NCI-H510A (cell line): ENCODE measurements at places on chromosomes 7 and 10.

GRCh38 chr7:12256090-12256489 lies 45.0 kb downstream of the TMEM106B start:
- no peak for DNase-seq

- DNase-seq: no peak
These were observed 109.8 kb upstream of the PALS2 start for GRCh38 chr7:24463474-24463873.

DNA sequence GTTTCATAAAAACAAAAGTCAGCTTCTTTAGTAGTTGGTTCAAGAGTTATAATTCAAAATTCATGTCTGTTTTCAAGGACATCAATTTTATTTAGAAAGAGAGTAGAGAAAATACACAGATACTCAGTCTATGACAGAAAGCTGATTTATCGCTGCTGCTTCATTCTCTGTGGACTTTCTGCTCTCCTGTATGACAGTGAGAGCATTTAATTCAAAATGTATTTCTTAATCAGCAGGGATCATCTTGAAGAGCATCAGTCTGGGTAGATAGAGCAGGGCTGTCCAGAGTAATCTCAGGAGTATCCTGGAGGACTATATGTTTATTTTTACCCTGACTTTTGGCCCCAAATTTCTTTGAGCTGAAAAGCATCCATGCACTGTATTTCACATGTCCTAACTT lies 1676.7 kb downstream of the REEP3 start:
- no peak for DNase-seq

- peak; percentile 88 for DNase-seq
These were observed 11.4 kb downstream of the PWWP2B start for GRCh38 chr10:132408367-132408781.

- DNase-seq: no peak
These were observed 131.8 kb upstream of the CTTNBP2 start for GRCh38 chr7:118005026-118005425.

- no peak for DNase-seq
These were observed 123.1 kb downstream of the NRBF2 start for GRCh38 chr10:63256009-63256773.

- no peak for DNase-seq
These were observed 757 bp upstream of the NRCAM start for GRCh38 chr7:108456845-108457540.

DNA sequence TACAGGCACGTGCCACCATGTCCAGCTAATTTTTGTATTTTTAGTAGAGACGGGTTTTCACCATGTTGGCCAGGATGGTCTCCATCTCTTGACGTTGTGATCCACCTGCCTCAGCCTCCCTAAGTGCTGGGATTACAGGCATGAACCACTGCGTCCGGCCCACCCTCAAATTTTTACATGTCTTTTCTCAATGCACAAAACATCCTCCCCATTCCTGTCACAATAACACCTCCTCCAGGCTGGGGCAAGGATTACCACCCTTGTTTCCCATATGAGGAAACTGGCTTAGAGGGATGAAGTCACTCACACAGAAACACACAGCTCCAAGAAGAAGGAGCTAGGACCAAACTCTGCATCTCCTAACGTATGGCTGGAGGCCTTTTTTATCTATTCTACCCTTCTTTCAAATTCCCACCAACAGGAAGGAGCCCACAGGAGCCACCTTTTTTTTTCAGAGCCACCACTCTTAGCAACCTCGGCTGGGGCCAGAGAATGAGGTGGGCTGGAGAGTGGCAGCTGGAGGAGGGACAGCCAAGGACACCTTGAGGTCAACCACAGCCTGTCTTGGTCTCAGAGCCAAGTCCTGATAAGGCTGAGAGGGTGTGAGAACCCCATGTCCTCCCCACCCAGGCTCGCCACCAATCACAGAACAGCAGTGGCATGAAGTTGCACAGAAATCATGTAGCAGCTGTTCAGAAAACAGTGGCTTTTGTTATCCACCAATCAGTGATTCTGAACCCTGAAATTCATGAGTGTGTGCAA lies 113.1 kb upstream of the PDLIM1 start:
- no peak for DNase-seq
